Forelimb muscle (tissue), 1 donor: ENCODE measurements at places on chromosomes 13 and 19. TPM values are rescaled to one million over a fixed set of nuclear protein-coding genes. Genes with fewer than 3 reads are reported as not detected.

SIGLEC14 gene
- 0.94 TPM for polyA plus RNA-seq

PGLYRP2 gene
- polyA plus RNA-seq: not detected

BTBD2 gene
- polyA plus RNA-seq: 68.1 TPM

CBY2 gene
- polyA plus RNA-seq: not detected

LMTK3 gene
- polyA plus RNA-seq: not detected

ATP4B gene
- polyA plus RNA-seq: 0.09 TPM

ZNF441 gene
- 5.3 TPM for polyA plus RNA-seq

LEUTX gene
- not detected for polyA plus RNA-seq

RASGRP4 gene
- polyA plus RNA-seq: 2.3 TPM

NLRP9 gene
- not detected for polyA plus RNA-seq

DNA sequence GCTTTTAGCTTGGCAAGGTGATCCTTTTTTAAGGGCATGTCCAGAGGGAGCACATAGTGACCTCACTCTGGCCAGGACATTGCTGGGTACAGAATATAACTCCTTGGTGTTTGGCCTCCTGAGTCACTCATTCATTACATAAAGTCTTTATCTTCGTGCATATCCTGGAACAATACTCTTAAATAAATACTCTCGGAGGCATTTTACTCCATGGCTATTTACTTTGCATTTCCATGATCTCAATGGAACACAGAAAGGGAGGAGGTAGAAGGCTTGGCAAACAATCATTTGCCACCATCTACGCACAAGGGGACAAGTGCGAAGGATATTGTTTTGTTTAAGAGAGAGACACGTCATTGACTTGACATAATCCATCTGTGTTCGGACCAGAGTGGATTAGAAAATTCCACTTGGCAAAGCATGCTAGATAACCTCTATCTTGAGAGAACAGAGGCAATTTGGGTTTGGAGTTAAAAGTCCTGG is 210.0 kb downstream of the IRS2 start:
- DNase-seq: no peak

GRCh38 chr13:33284031-33284430 is 1.5 kb downstream of the STARD13 start:
- DNase-seq: no peak

- no peak for DNase-seq
Measured at GRCh38 chr19:4575267-4576015, 16.0 kb upstream of the SEMA6B start.

DNA sequence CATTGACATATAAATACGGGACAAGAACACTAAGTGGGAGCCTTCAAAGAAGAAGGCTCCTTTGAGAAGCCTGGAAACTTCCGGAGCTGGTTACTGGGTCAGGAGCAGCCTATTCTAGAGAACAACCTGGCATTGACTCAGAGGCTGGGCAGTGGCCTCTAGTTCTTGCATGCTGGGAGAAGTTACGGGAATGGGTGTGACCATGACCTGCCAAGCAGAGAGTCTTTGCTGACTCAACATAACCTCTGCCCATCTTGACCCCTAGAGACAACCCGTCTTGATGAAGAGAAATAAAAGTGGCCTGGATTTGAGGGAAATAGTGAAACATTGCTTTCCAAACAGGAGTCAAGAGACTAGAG is 21.0 kb downstream of the STARD13 start:
- DNase-seq: no peak

DNA sequence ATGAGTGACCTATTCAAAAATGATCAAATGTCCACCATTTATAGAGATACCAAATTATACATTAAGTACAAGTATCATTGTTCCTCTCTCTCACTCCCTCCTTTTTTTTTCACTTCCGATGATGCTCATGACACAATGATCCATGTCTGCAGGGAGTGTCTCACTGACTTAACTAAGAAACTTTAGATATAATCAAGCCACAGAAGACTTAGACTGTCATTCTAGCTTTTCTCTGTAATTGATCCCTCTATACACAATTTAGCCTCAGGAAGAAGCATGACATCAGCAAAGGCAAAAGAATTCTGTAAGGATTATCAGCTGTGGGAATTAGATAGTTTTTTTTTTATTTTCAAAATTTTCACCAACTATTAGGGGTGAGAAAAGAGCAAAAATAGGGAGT is 734.9 kb upstream of the PCDH9 start:
- DNase-seq: no peak

GRCh38 chr13:98543378-98544103 is 33.4 kb downstream of the STK24 start:
- DNase-seq: no peak

DNA sequence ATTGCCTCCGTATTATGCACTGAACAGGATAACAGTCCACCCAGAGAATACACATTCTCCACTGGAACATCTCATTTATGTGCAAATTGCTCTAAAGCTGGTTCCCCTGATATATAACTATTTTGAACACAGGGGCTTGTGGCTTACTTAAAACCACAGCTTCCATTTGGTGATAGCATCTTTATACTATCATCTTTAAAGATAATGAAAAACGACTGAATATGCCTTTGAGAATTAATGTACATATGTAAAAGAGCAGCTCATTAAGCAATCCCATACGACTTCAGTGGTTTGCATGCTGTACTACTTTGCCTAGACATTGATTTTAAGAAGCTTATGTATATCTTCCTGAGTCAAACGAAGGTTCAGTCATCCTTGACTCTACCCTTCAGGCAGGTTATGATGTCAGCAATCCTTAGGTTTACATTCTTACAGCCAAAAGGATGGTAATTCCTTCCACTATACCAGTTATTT is 40.8 kb downstream of the BRD4 start:
- DNase-seq: no peak

GRCh38 chr13:26494571-26495195 is 62.8 kb upstream of the WASF3 start:
- DNase-seq: no peak

DNA sequence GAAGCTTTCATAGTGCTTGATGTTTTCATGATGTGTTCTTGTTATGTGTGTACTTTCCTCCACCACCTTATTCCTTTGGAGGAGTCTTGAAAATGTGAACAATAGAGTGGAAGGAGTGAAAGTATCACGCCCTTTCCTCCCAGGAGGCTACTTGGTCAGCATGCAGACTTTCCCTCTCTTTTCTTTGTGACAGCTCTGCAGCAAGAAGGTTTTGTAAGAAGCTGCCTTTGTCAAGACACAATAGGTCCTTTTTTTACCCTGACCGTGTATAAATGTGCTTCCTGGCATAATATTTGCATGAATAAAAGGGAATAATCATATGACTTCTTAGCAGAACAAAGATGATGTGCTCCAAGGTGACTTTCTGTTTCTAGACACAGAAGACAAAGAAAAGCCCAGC is 882.6 kb upstream of the SLITRK5 start:
- no peak for DNase-seq

DNA sequence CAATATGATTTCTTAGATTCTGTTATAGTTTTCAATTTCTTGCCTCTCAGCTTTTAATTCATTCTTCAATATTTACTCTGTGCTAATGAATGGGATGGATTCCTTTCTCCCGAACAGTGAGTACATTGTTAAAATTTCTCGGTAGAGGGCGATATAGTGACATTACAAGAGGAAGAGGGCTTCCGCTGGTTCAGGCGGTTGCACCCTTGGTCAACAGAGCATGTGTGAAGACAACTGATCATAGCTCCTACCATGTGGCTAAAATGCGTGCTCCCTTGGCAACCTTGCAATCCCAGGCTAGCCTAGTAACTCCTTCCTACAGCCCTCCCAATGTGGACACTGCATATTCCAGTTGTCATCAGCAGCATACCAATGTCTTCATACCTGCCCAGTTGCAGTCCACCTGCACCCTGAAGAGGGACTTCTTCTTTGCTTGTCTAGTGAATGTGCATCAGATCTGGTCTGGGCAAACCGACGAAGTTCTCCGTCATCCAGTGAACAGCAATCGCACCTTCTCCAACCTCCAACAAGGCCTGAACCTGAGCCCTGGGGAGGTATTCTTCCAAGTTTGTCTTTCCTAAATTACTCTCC is 653.0 kb upstream of the GPC6 start:
- no peak for DNase-seq

DNA sequence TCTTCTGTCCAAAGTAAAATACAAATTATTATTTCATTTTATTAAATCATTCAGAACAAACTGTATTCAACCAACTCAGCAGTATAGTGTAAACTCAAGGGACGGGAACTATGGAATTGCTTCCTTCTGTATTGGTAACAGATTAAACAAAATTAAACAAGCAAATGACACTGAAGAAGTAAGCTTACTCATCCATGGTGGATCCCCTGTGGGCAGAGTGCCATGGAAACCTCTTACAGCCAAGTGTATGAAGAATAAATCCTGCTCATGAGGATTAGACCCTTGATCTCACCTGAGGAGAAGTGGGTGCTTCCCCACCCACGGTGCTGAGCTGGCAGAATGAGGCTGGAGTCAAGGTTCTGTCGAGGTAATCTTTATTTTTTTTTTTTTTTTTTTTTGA is 18.0 kb upstream of the RFXAP start:
- no peak for DNase-seq

- DNase-seq: no peak
Measured at GRCh38 chr19:15248648-15249527, 16.6 kb upstream of the EPHX3 start.

DNA sequence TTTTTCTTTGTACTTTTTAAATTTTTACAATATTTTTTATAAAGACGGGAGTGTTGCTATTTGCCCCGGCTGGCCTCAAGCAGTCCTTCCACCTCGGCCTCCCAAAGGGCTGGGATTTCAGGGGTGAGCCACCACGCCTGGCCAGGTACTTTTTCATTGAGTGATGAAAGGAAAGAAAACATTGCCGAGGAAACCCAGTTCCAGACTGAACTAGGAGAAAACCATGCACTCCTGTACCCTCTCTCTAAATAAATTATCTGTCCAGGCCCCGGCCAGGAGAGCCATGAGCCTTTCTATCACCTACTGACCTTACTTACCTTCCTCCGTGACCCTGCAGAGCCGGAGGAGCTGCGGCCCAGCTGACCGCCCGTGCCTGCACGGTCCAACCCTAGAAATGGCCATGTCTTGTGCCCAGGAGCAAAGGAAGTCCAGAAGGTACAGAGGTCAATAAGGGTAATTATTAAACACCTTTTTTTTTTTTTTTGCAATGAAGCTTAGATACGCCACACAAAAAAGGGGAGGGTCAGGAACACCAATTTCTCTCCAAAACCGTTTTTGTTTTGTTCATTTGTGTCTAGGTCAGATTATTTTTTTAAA is at the start of gene SLC7A9:
Gene SLC7A9, minus strand, starts transcription at position 399 of the 597 bp plus-strand sequence. CDS start 1,233 bp downstream, outside the sequence.
- DNase-seq: no peak
